ENCODE measurements at places on chromosomes 2 and 18. TPM values are rescaled to one million over a fixed set of nuclear protein-coding genes. Genes with fewer than 3 reads are reported as not detected.

GRCh38 chr2:220512419-220512818, 885.0 kb downstream of the SLC4A3 start:
- H3K27me3 ChIP-seq: no peaks in the 10 kb centered on the region
- H3K4me1 ChIP-seq: peaks cover 55% of the 10 kb centered on the region
- H3K36me3 ChIP-seq: no peaks in the 10 kb centered on the region
- DNase-seq: peak; percentile 46
- peak overlapping the region; percentile 39 for H3K27ac ChIP-seq

- no peak overlapping the region for H3K4me3 ChIP-seq
- H3K27me3 ChIP-seq: no peaks in the 10 kb centered on the region
- no peak for DNase-seq
- no peak overlapping the region for H3K27ac ChIP-seq
- H3K4me1 ChIP-seq: peaks cover 4% of the 10 kb centered on the region
Measured at GRCh38 chr2:38296197-38296780, 80.8 kb downstream of the ATL2 start.

RSAD2 gene
- not detected for total RNA-seq

DNA sequence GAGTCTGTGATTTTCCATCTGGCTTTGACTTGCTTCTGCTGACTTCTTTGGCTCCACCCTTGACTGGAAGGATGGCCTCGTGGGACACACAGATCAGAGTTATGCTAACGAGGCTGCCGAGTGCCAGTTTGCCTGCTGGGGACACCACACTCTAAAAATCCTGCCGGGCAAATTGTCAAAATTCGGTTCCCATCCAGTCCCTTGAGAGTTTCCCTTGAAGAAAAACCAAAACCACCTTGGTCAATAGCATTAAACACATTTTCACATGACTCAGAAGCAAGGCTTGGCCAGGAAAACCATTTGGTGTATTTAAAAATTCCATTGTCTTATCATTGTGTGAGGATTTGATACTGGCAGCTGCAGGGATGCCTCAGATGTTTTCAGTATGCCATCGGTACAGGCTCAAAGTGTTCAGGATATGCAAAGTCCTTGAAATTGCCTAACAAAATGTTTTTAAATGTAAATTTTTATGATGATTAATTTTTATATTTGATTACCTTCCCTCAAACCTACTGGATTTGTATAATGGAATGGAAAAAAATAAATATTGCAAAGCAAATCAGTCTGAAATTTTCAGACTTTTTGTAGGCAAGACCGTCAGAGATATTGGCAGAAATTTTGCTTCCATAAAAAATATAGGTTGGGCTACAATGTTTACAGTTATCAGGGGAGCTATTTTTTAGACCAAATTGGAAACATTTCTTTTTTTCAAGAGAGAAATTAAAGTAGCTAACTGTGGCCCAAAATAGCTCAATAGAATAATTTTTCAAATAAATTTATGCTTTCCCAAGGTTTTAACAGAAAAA, 41.6 kb downstream of the KCNE4 start:
- H3K36me3 ChIP-seq: no peaks in the 10 kb centered on the region
- H3K27ac ChIP-seq: peak overlapping the region; percentile 28
- H3K27me3 ChIP-seq: no peaks in the 10 kb centered on the region

EDAR gene
- not detected for total RNA-seq

DNA sequence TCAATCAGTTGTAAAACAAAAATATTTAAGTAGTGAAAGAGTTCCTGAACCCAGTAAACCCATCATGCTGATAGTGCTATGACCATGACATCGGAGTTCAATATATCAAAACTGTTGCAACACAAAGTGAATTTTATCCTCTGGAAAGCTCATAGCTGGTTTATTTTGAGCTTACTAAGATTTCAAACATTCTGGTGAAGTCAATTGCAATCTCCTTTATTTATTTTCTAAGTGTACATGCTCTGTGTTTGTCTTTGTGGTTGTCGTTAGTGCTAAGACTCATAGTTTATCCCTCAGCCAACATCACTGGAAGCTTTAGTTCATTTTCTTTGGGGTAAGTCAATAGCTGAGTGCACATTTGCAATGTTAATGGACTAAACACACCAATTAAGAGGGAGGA, 91.9 kb downstream of the QPCT start:
- no peaks in the 10 kb centered on the region for H3K4me1 ChIP-seq
- DNase-seq: peak; percentile 10
- no peak overlapping the region for H3K27ac ChIP-seq
- peaks cover 3% of the 10 kb centered on the region for H3K36me3 ChIP-seq

- peak; percentile 77 for DNase-seq
- peaks cover 30% of the 10 kb centered on the region for H3K4me1 ChIP-seq
- peaks cover 9% of the 10 kb centered on the region for H3K36me3 ChIP-seq
- H3K27me3 ChIP-seq: no peaks in the 10 kb centered on the region
- peak overlapping the region; percentile 80 for H3K27ac ChIP-seq
Measured at GRCh38 chr2:180978903-180979748, 1.3 kb upstream of the UBE2E3 start.

ALKAL2 gene
- not detected for total RNA-seq

DNA sequence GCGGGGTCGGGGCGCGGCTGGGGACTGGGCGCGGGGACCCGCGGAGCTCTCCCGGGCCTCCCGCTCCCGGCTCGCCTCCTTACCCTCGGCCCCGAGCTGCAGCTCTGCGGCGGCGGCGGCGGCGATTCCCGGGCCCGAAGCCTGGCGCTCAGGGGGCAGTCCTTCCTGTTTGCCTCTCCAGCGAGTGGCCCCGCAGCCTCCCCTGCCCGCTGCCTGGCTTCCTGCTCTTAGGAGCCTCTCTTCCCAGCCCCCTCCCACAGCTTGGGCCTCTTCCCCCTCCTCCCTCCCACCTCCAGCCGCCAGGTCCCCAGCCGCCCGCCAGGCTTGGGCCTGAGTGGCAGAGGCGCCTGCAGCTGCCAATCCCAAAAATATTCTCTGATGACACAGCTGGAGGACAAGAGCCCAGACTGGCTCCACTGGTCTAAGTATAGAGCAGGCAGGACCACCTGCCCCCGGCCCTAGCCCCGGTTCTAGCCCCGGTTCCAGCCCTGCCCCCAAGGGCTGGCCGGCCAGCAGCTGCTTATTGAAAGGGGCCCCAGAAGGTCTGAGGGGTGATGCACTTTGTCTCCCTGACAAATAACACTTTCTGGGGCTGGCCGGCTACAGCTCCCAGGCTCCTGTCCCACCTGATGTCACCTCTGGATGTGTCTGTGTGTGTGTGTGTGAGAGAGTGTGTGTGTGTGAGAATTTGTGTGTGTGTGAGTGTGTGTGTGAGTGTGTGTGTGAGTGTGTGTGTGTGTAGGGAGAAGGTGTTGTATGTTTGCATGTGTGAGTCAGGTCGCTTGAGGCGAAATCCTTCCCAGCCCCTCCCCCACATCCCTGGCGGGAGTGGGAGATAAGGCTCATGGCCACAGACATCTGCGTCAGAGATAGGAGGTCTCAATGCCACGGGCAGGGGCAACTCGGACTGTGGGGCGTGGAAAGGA, at the start of gene OBSL1:
Gene OBSL1, minus strand, starts transcription at position 229 of the 926 bp plus-strand sequence. CDS start 307 bp downstream, outside the sequence.
- H3K4me1 ChIP-seq: peaks cover 6% of the 10 kb centered on the region
- H3K4me3 ChIP-seq: peak within 1 kb of the TSS; percentile 79
- peak; percentile 72 for DNase-seq
- H3K36me3 ChIP-seq: no peaks in the 10 kb centered on the region

- no peak overlapping the region for H3K4me3 ChIP-seq
- no peak for DNase-seq
- no peak overlapping the region for H3K27ac ChIP-seq
Measured at GRCh38 chr2:189659734-189660133, 1.5 kb upstream of the ASNSD1 start.

GRCh38 chr2:192137451-192137850, 57.3 kb downstream of the TMEFF2 start:
- H3K4me1 ChIP-seq: no peaks in the 10 kb centered on the region
- no peaks in the 10 kb centered on the region for H3K27me3 ChIP-seq
- H3K4me3 ChIP-seq: no peak overlapping the region
- no peak overlapping the region for H3K27ac ChIP-seq

ZNF396 gene
- total RNA-seq: 0.13 TPM

GRCh38 chr2:240326886-240327285, 108.6 kb upstream of the GPC1 start:
- H3K27ac ChIP-seq: no peak overlapping the region
- no peaks in the 10 kb centered on the region for H3K36me3 ChIP-seq
- H3K4me1 ChIP-seq: peaks cover 4% of the 10 kb centered on the region
- H3K4me3 ChIP-seq: no peak overlapping the region
- H3K27me3 ChIP-seq: peaks cover 19% of the 10 kb centered on the region

DNA sequence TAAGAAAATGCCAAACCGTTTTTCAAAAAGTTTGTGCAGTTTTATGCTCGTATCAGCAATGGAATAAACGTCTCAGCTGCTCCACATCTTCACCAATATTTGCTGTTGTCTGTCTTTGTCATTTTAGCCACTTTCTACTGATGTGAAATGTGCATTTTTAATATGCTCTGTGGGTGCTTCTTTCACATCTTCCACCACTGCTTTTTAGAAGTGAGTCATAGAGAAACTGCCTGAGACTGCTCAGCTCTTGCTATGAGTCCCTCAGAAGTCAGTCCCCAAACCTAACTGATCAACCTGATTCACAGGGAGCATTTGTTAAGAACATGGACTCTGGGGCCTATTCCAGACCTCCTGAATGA, 41.0 kb upstream of the EPC2 start:
- H3K36me3 ChIP-seq: no peaks in the 10 kb centered on the region
- H3K27ac ChIP-seq: no peak overlapping the region
- no peak for DNase-seq
- no peaks in the 10 kb centered on the region for H3K4me1 ChIP-seq

GPR155 gene
- 3.4 TPM for total RNA-seq

DNA sequence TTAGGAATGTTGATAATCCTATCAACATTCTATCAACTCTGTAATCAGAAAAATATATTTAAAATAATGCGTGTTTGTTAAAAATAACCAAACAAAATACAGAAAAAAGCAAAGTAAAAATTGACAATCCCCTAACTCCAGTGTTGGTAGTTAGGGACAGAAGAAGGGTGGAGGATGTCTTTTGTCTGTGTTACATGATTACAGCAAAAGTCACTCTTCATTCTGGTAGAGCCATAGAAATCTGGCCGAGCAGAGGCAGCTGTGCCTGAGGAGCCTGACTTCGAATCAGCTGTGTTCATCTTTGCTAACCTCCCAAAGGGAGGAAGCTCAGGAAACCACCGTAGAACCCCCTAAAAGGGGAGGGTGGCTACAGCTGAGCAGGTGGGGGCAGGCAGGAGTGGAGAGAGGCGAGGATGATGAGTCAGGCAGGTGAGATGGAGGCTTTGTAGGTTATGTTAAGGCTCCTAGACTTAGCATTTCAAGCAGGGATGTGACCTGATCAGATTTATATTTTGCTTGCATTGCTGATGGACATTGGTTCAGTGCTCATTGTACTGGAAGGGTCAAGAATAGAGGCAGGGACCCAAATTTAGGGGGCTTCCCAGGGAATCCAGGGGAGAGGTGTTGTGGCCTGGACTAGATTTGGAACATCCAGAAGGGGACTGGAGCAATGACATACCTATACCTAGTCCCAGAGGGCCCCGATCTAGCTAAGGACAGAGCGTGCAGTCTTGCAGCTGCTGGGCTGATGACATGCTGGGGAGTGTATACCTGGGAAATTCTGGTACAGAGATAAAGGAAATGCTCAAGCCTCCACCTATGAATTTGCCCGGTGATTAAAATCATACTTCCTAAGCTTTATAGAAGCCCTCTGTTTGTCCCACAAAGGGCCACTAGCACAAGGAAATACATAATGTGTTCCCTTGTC, 95.7 kb downstream of the NEDD4L start:
- peaks cover 4% of the 10 kb centered on the region for H3K4me1 ChIP-seq
- no peaks in the 10 kb centered on the region for H3K36me3 ChIP-seq
- H3K27me3 ChIP-seq: no peaks in the 10 kb centered on the region

- peaks cover 11% of the 10 kb centered on the region for H3K4me1 ChIP-seq
- H3K27me3 ChIP-seq: no peaks in the 10 kb centered on the region
- no peak overlapping the region for H3K4me3 ChIP-seq
- no peak for DNase-seq
- H3K36me3 ChIP-seq: no peaks in the 10 kb centered on the region
- no peak overlapping the region for H3K27ac ChIP-seq
Measured at GRCh38 chr2:205717175-205717846, 35.0 kb downstream of the NRP2 start.

DNA sequence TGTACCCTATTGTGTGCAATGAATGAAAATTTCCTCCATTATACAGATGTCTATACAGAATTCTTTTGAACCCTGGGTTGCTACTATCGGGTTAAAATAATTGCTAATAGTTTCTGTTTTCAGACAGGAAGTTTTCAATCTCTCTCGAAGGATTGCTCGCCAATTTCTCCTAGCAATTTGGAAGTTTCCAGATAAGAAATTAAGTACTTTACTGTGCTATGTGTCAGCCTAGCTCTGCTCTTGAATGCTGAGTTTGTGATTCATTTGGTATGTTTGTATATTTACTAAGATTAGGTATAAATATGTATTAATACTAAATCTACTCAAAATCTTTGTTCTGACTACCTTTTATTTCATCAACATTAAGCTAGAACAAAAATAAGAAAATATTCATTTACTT, 74.6 kb upstream of the ARL5A start:
- no peak for DNase-seq
- H3K4me3 ChIP-seq: no peak overlapping the region
- H3K36me3 ChIP-seq: no peaks in the 10 kb centered on the region
- H3K27ac ChIP-seq: no peak overlapping the region
- no peaks in the 10 kb centered on the region for H3K27me3 ChIP-seq

- H3K27ac ChIP-seq: no peak overlapping the region
- DNase-seq: peak; percentile 6
- no peak overlapping the region for H3K4me3 ChIP-seq
- no peaks in the 10 kb centered on the region for H3K27me3 ChIP-seq
Measured at GRCh38 chr18:8212896-8213780, 396.1 kb upstream of the RAB12 start.

DNA sequence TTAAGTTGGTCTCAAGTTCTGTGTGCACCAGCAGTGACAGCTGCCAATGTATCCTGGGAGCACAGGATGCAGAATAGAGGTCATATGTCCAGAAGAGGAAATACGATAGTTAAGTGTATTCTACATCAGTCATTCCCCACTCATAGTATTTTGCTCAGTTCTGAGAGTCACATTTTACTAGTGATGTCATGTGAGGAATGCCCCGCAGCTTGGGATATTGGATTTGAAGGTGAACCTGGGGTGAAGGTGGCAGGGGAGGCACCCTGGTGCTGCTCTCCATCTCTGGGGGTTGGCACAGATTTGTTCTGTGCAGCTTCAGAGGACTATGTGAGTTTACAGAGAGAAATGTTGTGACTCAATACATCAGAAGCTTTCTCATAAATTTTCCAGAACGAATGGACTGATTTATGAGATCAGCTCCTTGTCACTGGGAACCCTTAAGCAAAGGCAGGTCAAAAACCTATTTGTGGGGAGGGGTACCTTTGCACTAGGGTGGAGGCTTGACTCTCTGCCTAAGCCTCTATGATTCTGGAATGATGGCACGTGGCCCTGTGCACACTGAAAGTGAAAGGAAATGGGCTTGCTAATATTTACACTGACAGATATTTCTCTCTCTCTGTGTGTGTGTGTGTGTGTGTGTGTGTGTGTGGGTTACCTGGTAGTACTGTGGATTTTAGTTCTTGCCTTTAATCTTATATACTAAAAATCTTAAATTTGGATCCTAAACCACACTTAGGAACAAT, 95.9 kb downstream of the NEB start:
- no peaks in the 10 kb centered on the region for H3K27me3 ChIP-seq
- H3K27ac ChIP-seq: no peak overlapping the region
- DNase-seq: peak; percentile 3
- H3K4me1 ChIP-seq: no peaks in the 10 kb centered on the region
- no peaks in the 10 kb centered on the region for H3K36me3 ChIP-seq

Measured in GM23248 (cell line).